NCI-H187 (cell line): ENCODE measurements at places on chromosomes 7 and 10.

GRCh38 chr7:72098807-72099580 is 313.1 kb downstream of the CALN1 start:
- no peak for DNase-seq

DNA sequence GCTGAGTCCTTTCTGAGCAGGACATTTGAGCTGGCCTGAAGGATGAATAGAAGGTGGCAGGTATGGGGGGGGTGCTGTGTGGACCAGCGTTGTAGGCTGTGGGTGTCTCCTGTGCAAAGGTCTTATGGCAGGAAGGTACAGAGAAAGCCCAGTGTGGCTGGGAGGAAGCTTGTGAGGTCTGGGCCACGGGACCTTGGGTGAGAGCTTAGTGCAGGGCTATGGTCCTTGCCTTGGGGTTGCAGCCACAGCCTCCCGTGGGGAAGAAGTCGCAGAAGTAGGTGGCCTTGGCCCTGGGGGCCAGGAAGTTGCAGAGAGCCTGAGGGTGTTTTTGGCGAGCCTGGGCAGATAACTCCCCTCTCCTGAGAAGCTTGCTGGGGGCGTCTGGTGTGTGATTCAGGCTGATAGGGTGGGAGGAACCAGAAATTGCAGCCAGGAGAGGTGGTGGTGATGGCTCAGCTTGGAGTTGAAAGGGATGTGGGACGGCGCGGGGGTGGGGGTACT is 172.0 kb upstream of the TNRC18 start:
- DNase-seq: no peak

GRCh38 chr10:51907361-51907760 is 208.0 kb upstream of the CSTF2T start:
- no peak for DNase-seq

GRCh38 chr7:12569673-12570072 is 847 bp upstream of the SCIN start:
- no peak for DNase-seq

- no peak for DNase-seq
Observed at GRCh38 chr10:48390933-48391845, 84.7 kb downstream of the MAPK8 start.

- no peak for DNase-seq
Observed at GRCh38 chr7:2527505-2528467, 8.2 kb downstream of the LFNG start.

DNA sequence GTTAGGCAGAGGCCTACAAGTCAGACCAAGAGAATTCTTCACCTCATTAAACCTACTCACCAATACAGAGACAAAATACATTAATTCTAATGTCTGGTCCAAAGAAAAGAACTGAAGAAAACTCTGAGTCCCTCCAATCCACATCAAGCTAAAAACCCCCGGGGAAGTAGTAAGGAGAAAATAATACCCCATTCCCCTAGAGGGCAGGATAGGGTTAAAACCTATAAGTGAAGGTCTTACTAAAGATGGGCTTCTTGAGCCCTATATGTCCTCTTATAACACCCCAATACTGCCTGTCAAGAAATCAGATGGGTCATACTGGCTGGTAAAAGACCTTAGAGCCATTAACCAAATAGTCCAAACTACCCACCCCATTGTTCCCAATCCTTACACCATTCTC is 141.3 kb upstream of the TMEM106B start:
- no peak for DNase-seq

- DNase-seq: no peak
Observed at GRCh38 chr7:101564778-101565211, 64.3 kb downstream of the MYL10 start.

DNA sequence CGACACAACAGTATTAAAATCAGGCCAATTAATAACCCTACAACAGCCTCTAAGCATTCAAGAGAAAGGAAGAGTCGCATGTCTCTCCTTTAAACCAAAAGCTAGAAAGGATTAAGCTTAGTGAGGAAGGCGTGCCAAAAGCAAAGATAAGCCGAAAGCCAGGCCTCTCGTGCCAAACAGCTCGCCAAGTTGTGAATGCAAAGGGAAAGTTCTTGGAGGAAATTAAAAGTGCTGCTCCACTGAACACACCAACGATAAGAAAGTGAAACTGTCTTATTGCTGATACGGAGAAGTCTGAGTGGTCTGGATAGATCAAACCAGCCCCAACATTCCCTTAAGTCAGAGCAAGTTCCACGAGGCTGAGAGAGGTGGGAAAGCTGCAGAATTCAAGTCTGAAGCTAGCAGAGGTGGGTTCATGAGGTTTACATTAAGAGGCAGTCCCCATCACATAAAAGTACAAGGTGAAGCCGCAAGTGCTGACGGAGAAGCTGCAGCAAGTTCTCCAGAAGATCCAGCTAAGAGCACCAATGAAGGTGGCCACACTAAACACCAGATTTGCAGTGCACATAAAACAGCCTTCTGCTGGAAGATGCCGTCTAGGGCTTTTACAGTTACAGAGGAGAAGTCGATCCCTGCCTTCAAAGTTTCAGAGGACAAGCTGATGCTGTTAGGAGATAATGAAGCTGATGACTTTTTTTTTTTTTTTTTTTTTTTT is 194.8 kb downstream of the MAD1L1 start:
- no peak for DNase-seq

DNA sequence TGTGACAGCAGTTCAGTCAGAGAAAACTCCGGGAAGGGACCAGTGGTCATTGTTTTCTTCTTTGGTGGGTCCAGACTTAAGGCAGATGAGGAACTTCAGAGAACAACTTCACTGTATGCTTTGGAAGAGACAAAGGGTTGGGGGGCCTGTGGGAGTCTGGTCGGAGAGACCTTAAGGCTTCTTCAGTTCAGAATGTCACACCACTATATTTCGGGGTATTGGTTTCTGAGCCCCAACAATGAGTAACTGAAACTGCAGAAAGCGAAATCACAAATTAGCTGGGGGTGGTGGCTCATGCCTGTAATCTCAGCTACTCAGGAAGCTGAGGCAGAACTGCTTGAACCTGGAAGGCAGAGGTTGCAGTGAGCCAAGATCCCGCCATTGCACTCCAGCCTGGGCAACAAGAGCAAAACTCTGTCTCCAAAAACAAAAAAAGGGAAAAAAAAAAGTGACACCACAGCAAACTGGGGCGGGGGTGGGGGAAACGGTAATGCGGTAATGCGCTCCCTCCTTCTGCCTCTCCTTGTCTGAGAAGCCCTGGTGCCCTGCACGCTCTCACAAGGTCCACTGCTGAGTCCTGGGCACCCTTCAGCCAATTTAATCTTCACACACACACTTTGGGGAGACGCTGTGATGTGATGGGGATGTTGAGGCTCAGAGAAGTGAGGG is 2.2 kb upstream of the ADIRF start:
- DNase-seq: no peak

- no peak for DNase-seq
Observed at GRCh38 chr7:148172920-148173319, 417.6 kb upstream of the C7orf33 start.

GRCh38 chr10:77592946-77593636 is 44.5 kb downstream of the KCNMA1 start:
- no peak for DNase-seq

GRCh38 chr7:150479023-150479716 is 28.7 kb downstream of the GIMAP8 start:
- no peak for DNase-seq

DNA sequence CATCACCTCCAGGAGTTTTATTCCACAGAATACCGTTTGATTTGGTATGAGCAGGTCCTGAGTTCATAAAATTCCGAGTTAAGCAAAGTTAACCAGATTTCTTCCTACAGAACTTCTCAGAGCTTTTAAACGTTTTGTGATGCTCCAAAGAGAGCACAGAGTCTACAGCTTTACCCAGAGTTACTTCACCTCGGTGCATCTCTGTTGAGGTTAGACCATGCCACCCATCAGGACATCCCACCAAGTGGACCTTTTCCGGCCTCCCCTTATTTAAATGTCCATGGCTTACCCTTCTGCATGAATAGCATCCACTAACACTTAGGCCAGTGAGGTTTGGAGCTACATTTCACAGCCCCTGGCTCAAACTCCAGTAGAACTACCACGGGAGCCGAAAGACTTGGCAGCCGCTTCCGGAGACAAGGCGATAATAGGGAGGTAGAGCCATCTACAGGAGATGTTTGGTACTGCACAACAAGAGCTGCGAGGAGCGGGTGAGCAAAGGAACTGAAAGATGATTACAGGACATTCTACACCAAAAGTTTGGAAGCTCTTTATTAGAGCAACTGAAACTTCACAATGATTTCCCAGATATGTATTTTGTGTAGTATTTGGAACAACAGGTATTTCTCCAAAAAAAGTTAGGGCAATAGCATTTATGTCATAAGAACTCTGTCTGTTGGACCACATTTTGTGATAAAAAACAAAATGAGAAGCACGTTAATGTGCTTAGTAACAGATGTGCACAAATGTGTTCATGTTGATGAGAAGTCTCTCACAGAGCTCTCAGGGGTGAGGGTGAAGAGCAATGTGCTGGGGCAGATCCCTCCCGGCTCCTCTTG is 174.7 kb downstream of the HERPUD2 start:
- DNase-seq: peak; percentile 13

- DNase-seq: no peak
Observed at GRCh38 chr10:71812016-71812912, 38.8 kb downstream of the PSAP start.

DNA sequence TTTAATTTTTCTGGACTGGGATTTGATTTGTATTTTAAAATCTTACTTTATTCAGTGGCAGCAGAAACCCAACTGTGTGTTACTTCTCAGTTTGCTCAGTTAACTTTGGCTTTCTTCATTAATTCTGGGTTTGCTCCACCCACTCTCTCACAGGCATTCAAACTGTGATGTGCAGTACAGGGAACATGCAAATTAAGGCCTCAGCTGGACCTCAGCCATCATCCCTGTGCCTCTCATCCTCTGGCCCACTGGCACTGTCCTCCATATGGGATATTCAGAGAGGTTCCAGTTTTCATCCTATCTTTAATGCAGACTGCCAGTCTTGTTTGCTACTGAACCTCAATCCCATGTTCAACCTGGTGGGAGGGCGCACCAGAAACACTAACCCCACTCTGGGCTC is 743.4 kb upstream of the IGFBP3 start:
- no peak for DNase-seq

DNA sequence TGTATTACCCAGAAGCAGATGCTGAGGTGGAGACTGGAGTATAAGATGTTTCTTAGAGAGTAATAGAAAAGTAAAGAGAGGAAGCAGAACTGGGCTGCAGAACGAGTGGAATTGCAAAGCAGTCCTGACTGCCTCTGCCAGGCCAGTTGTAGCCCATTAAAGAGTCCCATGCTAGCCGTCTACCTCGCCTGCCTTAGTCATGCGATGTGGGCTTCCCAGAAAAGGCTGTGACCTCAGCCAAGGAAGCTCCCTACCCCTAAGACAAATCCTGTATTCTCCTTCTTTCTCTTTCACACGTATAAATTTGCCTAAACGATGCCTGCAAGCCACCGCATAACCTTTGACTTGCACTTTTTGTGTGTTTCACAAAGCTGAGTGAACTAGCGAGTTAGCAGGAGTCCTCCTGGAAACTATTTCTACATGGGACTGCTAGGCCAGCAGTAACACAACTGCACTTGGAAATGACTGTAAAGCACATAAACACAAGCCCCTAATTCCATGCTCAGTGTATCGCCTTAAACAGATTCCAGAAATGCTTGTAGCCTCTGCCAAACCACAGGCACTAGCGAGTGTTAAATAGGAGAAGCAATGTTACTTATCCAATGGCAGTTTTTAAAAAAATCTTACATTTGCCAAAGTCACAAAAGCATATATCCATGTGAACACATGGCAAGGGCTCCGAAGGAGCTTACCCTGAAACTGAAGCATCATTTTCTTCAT is 47.4 kb upstream of the GNAI1 start:
- DNase-seq: no peak

DNA sequence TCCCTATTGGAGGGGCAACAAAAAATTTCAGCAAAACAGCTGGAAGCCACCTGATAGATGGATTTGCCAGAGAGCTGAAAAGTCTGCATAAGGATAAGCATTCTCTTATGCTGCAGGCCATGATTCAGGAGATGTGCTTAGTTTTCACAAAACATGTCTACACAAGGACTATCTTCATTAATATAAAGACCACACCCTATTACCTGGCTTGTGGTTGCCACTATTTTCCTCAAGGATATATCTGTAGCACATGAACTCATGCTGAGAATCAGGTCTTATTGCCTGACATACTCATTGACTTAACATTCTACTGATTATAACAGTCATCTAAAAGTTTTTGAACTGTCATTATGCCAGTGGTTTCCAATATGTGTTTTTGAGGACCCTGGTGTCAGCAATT is 7.1 kb upstream of the COL17A1 start:
- DNase-seq: no peak

DNA sequence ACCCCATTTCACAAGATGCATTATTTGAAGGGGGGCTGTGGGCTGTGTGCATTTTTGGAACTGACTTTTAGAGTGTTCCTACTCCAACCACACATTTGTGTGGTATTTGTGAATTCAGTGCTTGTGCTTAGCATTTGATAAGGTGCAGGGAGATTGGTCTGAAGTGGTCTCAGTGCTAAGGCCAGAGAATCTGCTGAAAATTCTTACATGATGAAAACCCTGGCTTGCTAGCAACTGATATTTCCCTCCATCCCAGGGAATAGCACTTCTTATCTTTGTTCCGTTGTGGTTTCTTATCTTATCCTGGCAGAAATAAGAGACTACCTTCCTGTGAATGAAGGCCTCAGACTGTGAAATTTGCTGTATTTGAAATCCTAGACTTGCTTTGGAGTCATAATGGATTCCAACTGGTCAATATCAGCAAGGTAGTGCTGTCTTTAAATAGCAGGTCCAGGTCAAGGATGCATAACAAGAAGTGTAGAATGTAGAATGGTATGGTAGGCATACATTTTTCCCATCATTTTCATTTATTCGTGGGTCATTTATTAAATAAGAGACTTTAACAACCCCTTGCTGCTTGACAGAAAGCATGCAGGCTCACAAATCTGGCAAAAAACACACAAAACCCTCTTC is 986.9 kb downstream of the REEP3 start:
- DNase-seq: no peak

- DNase-seq: no peak
Observed at GRCh38 chr10:112914288-112914952, 35.6 kb upstream of the TCF7L2 start.

DNA sequence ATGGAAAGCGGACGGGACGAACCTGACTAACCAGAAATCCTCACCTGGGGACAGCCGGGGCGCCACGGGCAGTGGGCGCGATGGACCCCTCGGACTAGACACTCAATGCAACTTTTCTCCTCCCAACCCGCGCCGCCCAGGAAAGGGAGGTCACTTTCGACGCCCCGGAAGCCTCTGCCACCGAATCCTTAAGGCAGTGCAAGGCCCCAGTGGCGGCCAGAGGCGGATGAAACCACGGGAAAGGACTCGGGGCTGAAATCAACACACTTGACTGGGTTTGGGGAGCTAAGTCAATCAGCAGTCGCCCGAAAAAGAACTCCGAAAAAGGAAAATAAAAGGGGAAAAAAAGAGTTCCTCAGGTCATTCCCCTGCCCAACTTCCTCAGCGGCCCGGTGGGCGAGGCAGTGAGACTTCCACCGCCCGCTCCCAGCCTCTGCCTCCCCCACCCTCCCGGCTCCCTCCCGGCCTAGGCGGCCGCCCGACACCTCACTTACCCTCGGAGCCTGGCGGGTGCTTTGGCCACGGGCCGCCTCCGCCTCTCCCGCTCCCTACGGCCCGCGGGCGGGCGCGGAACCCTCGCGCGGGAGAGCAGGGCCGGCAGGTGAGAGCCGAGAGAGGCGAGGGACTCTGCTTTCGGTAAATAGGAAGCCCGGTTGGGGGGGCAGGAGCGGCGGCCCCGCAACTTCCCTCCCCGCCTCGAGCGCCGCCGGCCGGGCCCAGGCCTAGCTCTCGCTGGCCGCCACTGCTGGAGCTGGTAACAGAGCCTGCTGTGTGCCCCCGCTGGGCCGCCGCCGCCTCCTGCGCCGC is 518 bp downstream of the WAPL start:
- no peak for DNase-seq

GRCh38 chr7:80472491-80473200 is 39.2 kb downstream of the GNAT3 start:
- DNase-seq: no peak

- no peak for DNase-seq
Observed at GRCh38 chr10:79001082-79001885, 67.5 kb upstream of the ZMIZ1 start.
